ENCODE measurements at places on chromosomes 5 and 9. TPM values are rescaled to one million over a fixed set of nuclear protein-coding genes. Genes with fewer than 3 reads are reported as not detected.
A peak's percentile ranks its signal among the peaks of the same experiment; 100 is the strongest.

GRCh38 chr9:119556129-119556875, 187.1 kb upstream of the BRINP1 start:
- peak; percentile 82 for DNase-seq

DNA sequence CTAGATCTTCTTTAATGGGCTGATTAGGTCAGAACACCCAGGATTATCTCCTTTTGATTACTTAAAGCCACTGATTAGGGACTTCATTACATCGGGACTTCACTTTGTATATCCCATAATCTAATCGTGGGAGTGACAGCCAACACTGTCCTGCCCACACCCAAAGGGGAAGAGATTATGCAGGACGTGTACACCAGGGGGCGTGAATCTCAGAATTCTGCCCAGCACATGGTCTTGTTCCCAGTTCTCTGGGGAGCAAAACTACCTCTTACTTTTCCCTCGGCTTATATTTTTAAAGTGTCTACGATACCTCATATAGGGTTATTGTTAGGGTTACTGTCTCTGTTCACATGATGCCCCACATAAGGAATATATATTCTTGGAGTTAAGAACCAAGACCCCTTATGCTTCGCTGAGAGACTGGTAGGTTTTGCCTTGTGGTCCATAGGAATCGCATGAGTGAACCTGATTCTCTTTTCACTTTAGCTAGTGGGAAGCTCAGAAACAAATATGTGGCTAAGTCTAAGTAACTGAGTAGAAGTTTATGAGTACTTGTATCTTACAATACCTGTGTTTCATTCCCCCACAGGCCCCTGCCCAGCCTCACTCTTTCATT, 192.7 kb downstream of the GNA14 start:
- DNase-seq: no peak

- no peak for DNase-seq
Observed at GRCh38 chr5:40483316-40483715, 196.4 kb upstream of the PTGER4 start.

DNA sequence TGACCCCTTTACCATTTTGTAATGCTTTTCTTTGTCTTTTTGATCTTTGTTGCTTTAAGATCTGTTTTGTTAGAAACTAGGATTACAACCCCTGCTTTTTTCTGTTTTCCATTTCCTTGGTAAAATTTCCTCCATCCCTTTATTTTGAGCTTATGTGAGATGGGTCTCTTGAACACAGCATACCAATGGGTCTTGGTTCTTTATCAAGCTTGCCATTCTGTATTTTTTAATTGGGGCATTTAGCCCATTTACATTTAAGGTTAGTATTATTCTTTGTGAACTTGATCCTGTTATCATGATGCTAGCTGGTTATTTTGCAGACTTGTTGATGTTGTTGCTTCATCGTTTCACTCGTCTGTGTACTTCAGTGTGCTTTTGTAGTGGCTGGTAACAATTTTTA, 337.3 kb downstream of the SPATA31D1 start:
- DNase-seq: no peak

DNA sequence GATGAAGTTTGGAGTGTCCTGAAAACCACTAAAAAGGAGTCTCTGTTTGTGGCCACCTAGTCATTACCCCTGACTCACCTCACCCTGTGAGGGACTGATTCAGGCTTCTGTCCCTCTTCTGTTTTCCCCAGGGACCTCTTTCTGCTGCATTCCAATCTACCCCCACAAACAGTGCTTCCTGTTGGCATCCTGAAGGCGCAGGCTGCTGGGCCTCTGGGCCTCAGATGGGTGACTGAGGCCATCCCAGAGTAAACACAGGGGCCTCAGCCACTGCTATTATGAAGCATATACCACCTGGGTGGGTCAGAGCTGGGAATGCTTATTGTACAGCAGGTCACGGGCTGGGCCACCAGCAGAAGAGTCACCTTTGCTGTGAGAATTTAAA, 20.0 kb downstream of the MORN5 start:
- DNase-seq: no peak

GRCh38 chr5:151740958-151741373, 17.5 kb downstream of the ATOX1 start:
- DNase-seq: no peak

Gene C5orf58
- polyA plus RNA-seq: not detected

Gene OTULINL
- 0.95 TPM for polyA plus RNA-seq
